Adrenal gland (tissue), 19 donors: ENCODE measurements at places on chromosomes 4 and X.

DNA sequence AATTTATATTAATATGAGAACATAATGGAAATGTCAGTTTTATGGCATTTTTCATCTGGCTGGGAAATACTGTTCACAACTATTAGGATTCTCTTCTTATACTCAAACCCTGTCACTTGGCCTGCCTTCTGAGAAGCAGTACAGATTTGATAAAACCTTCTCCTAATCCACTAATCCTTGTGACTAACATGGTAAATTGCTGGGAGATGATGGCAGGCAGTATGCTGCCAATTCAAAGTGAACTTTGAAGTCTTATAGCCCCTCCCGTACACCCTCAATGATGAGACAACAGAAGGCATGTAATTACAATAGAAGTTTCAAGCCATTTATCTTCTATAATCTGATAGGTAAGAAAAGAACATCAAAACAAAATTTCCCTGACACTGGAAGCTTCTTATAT is 36.9 kb downstream of the PAQR3 start:
- DNase-seq: no peak

- no peak for DNase-seq
Observed at GRCh38 chr4:173748353-173748752, 218.3 kb upstream of the HAND2 start.

DNA sequence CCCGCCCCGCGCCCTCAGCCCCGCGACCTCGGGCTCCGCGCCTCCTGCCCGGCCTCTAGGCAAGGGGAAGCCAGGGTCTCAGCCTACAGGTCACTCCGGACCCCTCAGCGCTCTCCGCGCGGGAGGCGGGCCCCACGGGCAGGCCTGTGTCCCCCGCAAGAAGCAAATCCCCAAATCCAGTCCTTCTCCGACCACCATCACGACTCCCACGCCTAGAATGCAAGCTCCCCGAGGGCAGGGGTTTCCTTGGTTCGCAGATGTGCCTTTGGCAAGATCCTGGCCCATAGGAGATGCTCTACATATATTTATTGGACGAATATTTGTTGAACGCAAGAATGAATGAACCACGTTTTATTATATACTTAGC is 260 bp upstream of the CCDC149 start:
- DNase-seq: no peak

DNA sequence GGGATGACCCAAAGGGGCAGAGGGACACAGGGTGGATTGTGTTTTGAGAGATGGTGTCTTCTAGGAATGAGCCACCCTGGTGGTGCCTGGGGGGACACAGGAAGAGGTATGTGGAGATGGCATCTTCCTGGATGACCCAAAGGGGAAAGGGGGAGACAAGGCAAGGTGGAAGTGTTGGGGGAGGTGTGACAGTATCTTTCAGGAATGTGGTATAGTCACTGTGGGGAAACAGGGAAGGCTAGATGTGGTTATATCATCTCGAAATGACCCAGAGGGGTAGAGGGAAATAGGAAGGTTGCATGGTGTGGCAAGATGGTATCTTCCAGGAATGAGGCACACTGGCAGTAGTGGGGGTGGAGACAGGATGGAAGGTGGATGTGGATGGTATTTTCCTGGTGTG is 62.9 kb downstream of the MAOA start:
- DNase-seq: no peak

DNA sequence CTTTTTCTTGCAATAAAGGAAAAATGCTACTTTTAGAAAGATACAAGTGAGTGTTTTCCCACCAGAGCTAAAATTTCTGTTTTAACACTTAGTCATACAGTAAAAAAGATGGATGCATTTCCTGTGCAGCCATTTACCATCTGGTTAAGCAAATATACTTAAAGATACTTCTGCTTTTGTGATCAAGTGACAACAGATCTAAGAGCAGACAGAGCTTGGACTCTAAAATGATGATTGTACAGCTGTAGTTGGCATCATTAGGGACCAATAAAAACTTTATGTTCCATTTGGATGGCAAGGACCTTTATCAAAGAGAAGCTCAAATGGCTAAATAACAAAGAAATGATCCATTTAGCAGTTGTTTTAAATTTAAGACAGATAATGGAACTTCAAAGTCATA is 270.8 kb downstream of the FSTL5 start:
- DNase-seq: no peak

GRCh38 chrX:79630033-79631009 is 263.2 kb upstream of the ITM2A start:
- DNase-seq: no peak

DNA sequence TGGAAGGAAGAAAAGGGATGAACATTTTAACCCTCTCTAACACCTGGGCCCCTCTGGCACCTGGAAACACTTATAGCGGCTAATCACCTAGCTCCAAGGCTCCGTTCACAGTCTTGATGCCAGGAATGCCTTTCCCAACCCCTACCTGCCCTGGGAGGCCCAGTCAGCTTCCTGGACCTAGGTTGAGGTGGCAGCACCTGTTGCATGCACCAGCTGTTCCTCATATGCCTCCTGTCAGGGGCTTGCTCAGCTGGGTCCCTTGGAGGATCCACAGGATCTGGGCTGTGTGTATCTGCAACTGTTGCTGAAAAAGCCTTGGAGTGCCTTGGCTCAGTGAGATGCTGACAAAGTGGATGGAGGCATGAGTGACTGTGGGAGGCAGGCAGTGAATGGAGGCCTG is 4.4 kb downstream of the CFP start:
- DNase-seq: no peak

GRCh38 chr4:184713887-184714286 is 20.0 kb downstream of the CENPU start:
- no peak for DNase-seq

DNA sequence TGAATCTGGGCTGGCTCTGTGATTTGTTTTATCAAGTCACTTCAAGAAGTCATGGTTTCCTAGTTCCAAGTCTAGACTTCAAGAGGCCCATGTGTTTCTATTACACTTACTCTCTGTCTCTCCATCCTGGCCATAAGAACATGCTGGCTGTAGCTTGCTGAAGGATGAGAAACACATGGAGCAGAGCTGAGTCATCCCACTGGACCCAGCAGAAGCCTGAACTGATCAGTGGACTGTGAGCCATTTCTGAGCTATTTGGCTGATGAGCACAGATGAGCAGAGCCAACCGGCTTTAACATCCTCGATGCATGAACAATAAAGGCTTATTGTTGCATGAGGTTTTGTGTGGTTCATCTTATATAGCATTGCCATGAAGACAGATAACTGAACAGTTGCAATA is 290.6 kb upstream of the BOD1L1 start:
- peak; percentile 17 for DNase-seq

DNA sequence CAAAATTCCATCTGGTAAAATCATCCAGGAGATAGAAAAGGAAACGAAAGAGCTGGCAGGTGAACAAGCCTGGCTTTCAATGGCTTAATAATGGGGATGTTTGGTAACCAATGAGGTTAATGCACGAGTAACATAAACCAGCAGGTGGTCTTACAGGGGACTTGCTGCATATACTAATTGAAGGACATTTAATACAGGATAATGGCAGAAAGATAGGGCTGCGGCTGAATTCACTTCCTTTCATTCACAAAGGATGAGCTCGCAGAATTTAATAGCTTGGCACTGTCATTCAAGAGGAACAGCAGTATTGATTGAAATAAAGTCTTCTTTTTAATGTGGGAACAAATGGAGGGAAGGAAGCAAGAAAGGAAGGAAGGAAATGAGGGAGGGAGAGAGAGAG is 156.3 kb upstream of the RAI2 start:
- DNase-seq: no peak

DNA sequence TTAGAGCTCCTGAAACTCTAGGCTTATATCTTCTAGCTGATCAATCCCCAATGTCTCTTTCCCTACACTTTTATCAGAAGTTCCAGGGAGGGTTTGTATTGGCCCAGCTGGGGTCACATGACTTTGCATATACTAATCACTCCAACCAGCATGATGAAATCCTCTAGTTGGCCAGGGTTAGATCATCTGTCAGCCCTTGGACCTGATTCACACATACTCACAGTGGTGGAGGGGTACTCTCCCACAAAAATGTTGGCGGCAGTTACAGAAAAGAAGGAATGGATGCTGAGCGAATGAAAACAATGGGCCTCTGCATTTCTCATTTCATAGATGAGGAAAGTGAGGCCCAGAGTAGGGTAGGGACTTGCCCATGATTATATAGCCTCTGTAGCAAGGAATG is 151.1 kb downstream of the PJA1 start:
- DNase-seq: no peak

- no peak for DNase-seq
Observed at GRCh38 chr4:76072760-76073159, 1.7 kb upstream of the ART3 start.

DNA sequence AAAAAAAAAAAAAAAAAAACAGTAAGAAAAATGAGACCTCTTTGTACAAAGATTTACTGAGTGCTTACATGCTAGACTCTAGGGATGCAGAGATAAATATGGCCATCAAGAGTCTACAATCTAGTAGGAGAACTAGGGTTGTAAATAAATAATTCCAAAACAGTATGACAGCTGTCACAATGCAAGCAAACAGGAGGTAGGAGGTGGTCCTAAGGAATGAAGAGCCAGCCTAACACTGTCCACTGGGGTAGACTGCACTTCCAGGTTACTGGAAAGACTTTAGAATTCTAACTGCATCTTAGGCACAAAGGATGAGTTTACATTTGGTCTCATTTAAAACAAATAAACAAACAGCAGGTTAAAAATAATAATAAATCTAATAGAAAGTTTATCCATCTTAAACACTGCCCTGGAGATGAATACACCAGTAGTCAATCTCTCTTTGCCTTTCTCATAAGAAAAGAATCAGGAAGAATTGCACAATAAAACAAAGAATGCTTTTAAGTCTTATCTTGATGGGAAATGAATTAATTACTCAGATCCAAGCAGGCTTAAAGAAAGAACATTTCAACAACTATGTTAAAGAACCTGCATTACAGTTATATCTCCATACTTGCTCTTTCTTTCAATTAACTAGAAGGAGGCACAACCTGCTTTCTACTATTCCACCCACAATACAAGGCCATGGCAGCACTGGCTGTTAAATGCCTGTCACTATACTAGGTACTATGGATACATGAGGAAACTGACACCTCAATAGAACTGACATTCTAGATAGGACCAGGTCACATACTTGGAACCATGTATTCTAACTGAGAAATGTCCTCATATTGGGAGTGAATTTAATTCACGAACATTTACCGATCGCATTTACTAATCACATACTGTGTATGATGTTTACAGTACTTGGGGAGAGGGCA is 12.7 kb downstream of the ADGRA3 start:
- DNase-seq: no peak

GRCh38 chr4:183873409-183874185 is 31.5 kb upstream of the STOX2 start:
- no peak for DNase-seq

- no peak for DNase-seq
Observed at GRCh38 chrX:65744965-65745364, 77.5 kb downstream of the MSN start.

DNA sequence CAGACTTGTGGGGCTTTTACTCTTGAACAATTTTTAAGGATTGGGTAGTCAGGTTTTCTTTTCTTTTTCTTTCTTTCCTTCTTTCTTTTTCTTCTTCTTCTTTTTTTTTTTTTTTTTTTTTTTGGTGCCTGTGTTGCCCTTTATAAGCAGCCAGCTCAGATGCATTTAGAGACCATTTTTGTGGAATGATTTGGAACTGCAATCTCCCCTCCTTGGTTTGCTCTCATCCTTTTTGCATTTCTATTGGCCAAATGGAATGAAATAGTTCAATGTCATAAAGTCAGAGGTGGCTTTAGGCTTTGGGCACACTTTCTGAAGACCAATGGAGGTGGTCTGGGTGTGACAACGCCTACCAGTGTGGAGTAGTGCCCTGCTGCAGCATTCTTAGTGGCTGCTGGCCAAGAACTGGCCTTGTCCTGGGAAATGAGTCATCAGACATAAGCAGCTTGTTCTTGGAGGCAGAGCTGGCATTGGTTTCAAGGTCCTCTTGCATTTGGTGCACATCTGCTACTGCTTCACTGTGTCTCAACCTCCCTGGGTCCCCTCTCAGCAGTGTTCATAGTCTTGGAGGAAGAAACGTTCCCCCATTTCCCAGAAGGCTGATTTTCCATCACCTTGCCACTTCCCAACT is 84.5 kb downstream of the CT47B1 start:
- peak; percentile 82 for DNase-seq

DNA sequence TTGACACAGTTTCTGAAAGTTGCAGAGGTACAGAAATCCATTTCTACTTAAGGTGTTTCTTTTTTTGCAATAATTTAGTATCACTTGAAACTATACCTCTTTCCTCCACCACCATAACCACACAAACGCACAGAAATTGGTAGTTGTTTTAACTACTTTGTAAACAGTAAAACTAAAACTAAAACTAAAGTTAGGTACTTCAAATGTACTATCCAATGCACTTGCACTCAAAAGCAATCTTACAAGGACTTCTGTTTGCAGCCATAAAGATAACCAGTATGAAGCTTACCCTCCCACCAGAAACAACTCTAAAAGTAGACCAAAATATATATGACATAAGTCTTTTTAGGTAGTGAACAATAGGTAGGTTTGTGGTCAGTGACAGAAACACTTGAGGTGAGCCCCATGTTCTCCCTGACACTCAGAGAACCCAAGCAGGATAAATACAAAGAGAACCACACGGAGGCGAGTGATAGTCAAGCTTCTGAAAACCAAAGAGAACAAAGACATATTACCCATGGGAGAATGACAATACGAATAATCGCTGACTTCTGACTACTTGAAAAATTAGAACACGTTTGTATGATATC is 72.2 kb upstream of the VBP1 start:
- DNase-seq: no peak

DNA sequence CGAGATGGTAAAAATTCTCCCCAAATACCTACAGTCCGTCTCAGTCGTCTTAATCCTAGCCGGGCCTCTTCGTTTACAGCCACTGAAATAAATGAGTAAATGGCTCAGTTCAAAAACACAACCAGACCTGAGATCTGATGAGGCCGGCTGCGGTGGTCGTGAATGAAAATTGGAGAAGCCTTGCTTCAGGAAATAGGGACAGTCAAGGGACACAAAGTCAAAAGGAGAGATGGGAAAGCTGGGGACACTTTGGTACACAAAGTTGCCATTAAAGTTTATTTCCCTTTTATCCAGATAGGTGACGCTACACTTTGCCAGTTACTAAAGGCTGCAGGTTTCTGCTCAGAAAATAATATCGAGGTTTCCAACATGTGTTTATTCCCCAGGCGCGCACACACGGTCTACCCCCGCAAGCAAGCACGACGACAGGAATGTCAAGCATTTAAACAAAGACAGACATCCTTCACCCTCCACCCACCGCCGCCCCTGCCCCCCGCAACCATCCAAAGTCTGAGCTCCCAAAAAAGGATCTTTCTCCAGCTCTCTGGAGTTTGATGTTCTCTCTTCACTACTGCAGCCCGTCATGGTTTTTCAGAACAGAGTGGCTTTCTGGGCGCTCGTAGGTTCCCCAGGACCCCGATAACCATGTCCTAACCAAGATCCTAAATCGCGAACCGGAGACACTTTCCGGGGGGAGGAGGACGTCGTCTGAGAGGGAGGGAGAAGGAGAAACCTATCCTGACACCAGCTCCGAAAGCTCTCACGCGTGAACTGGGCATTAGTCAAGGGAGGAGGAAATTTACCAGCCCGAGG is 1.3 kb upstream of the PCDH7 start:
- no peak for DNase-seq

GRCh38 chr4:163624727-163625126 is 130.2 kb downstream of the TMA16 start:
- DNase-seq: no peak

GRCh38 chrX:7690842-7691241 is 152.1 kb upstream of the VCX start:
- no peak for DNase-seq

GRCh38 chr4:152211936-152212653 is 323.8 kb downstream of the FBXW7 start:
- no peak for DNase-seq
